CD4-positive, alpha-beta T cell treated with Interleukin-17A for 4 hours (primary cell): ENCODE measurements at places on chromosomes 1 and 21.

GRCh38 chr1:44655609-44656008 is 18.7 kb downstream of the TMEM53 start:
- no peak for DNase-seq

DNA sequence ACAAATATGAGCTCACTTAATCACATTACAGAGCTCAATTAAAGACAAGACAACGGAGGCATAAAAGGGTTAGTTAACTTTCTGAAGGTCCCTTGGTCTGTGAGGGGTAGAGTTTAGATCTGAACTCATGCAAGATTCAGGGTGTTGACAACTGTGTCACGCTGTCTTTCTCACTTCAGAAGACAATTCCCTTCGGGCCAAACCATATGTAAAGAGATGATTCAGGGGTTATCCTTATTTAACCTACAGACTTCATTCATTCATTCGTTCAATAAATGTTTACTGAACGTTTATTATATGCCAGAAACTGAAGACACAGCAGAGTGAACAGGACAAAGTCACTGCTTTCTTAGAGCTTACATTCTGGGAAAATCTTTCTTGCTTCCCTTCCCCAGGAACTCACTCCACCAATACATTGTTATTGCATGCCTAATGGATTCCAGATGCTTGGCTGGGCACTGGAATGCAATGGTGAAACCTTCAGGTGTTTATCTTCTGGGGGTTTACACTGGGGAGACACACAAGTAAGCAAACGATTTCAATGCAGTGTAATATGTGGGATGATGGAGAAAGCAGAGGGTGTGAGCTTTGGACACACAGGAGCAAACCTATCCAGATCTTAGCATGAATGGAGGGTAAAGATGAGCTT is 6.4 kb downstream of the XCL1 start:
- no peak for DNase-seq

GRCh38 chr1:25026730-25027450 is 96.8 kb upstream of the RUNX3 start:
- no peak for DNase-seq

- DNase-seq = no peak
Measured at GRCh38 chr1:223771469-223771813, 59.1 kb downstream of the CAPN2 start.

- DNase-seq = no peak
Measured at GRCh38 chr1:4265836-4266235, 365.8 kb upstream of the C1orf174 start.

DNA sequence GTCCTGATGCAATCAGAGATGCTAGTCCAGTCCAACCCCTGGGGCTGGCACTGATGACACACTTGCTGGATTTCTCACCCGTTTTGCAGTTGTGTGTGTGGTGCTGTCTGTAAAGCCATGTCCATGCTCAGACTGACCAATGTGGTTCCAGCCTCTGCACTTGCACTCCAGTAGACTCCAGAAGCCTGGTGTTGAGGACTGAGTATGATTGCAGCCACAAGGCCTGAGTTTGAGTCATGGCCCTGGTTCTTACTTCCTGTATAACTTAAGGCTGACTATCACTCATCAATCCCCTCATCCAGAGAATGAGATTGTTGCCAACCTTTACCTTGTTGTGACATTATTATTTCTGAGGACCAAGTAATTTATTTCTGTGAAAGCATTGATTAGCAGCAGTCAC is 34.8 kb upstream of the IKBKE start:
- DNase-seq = no peak

DNA sequence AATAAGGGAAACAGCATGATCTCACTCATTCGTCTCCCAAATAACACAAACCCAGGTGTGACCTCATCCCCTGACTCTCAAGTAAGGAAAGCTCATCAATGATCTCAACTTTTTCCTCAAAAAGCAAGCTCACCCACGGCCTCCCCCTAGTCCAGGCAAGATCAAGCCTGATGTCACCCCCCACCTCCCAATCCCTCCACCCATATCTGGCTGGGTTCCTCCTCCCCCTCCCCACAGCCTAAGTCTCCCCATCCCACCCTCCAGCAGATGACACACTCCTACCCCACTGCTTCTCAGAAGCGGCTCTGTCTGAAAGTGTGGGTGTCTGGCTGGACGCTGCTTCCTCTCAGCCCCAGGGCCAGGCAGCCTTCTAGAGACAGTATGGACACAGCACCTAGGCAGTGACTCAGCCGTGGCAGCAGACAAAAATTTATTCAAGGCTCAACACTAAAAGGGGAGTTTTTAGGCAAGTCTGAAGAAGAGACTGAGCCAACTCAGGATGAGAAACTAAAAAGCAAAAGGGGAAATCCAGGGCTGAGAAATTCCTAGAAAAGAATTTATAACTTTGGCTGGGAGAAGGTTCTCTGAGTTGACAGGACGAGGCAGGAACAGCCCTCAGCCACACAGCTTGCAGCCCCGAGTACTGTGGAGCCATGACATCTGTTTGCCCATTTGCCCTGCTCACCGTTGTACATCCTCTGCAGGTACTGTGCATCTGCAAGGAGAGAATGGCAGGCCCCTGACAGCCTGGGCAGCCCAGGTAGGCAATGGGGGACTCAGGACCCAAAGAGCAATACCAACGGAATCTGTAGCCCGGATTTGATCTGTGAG is 81.6 kb upstream of the LRRC8D start:
- peak; percentile 46 for DNase-seq

DNA sequence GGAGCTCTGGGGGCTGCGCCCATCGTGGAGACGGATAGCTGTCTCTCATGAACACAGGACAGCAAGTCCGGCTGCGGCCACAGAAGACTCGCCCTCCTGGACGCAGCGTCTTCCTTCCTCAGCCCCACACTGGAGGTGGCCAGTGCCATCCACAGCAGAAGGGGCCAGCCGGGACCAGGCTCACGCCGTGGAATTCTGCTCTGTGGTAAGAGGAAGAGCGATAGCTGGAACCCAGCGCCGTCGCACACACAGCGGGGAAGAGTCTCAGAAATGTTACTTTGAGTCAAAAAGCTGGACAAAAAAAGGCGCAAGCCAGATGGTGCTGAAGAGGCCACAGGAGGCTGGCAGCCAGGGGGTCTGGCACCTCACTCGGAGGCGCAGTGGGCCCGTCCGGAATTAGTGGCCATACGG is 113.9 kb upstream of the COL6A1 start:
- no peak for DNase-seq

DNA sequence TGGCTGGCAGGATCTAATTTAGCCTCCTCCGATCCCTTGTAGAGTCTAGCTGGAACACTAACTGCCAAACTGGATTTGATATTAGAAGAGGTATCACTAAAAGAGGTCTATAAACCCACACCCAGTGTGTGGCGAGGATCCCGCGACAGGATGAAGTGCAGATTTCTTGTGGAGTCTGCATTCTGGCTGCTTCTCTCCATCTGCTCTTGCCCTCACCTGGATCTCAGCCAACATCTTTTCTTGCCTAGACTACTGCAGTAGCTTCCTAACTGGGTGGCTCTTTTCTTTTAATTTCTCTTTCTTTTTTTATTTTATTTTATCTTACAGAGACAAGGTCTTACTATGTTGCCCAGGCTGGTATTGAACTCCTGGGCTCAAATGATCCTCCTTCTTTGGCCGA is 48.9 kb upstream of the CAPZB start:
- no peak for DNase-seq

- DNase-seq = no peak
Measured at GRCh38 chr1:156808186-156809030, 8.2 kb downstream of the SH2D2A start.

DNA sequence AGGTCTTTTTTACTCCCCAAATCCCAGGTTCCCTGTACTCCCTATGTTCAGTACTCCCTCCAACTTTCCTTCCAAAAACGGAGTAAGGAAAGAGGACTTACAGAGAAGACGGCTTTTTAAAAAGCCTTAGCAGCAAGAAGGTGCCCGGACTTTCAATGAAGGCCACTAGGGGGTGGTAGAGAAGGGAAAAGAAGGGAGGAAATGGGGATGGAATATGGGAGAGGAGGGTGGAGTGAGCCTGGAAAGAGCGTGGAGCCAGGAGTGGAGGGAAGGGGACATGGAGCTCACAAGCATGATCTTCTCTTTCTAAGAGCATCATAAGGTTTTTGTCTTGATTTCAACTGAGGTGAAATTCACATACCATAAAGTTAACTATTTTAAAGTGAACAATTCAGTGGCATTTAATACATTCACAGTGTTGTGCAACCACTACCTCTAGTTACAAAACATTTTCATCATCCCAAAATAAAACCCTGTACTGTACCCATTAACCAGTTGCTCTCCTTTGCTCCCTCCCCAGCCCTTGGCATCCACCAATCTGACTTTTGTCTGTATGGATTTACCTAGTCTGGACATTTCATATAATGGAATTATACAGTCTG is 129.9 kb downstream of the ZNF281 start:
- peak; percentile 45 for DNase-seq

- DNase-seq = no peak
Measured at GRCh38 chr1:207300970-207301369, 20.5 kb upstream of the CD55 start.
